Type B pancreatic cell (in vitro differentiated cells): ENCODE measurements at places on chromosomes 13 and 19.

DNA sequence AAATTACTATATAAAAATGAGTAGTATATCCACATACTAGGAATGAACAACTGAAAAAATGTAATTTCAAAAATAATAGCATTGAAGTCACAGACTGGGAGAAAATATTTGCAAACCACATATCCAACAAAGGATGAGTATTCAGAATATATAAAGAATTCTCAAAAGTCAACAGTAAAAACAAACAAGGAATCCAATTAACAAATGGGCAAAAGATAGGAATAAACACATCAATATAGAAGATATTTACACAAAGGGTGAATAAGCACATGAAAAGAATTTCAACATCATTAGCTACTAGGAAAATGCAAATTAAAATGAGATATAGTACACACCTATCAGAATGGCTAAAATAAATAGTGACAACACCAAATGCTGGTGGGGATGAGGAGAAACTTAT, 37.0 kb downstream of the MYCBP2 start:
- H3K4me3 ChIP-seq = no peak overlapping the region
- H3K27me3 ChIP-seq = no peaks in the 10 kb centered on the region
- no peak overlapping the region for H3K27ac ChIP-seq

- H3K36me3 ChIP-seq = no peaks in the 10 kb centered on the region
- no peak overlapping the region for H3K27ac ChIP-seq
- H3K4me1 ChIP-seq = no peaks in the 10 kb centered on the region
Measured at GRCh38 chr13:33448889-33449288, 163.3 kb upstream of the STARD13 start.

DNA sequence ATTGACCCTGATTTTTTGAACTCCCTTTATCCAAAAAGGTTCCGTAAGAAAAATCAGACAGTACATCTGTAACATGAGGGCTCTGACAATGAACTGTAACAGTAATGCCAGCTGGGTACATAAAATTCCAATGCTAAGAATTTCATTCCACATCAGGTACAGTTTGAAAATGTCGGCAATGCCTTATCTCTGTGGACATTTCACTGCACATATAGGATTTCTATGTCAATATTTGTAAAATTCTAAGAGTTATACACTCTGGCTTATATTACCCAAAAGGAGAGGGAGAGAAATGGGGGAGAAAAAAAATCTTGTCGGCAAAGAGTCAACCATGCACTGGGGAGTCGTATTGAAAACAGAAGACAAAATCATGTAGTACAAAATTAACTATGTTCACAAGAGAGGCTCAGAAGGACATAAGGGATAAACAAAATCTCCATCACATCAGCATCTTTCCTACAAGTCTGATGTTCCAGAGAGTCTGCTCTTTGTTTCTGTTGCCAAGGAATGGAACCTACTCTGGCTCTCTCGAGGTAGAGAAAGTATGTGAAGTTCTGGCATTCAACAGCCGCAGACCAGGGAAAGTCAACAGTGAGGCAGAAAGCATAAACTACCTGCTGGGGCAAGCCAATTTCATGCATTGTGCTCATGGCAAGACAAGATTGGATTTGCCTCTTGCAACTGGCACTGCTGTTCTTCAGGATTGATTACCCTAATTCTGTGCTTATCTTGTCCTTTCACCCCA, 72.4 kb downstream of the STARD13 start:
- DNase-seq = no peak
- H3K27me3 ChIP-seq = no peaks in the 10 kb centered on the region
- H3K27ac ChIP-seq = no peak overlapping the region
- peaks cover 39% of the 10 kb centered on the region for H3K4me1 ChIP-seq
- no peak overlapping the region for H3K4me3 ChIP-seq

DNA sequence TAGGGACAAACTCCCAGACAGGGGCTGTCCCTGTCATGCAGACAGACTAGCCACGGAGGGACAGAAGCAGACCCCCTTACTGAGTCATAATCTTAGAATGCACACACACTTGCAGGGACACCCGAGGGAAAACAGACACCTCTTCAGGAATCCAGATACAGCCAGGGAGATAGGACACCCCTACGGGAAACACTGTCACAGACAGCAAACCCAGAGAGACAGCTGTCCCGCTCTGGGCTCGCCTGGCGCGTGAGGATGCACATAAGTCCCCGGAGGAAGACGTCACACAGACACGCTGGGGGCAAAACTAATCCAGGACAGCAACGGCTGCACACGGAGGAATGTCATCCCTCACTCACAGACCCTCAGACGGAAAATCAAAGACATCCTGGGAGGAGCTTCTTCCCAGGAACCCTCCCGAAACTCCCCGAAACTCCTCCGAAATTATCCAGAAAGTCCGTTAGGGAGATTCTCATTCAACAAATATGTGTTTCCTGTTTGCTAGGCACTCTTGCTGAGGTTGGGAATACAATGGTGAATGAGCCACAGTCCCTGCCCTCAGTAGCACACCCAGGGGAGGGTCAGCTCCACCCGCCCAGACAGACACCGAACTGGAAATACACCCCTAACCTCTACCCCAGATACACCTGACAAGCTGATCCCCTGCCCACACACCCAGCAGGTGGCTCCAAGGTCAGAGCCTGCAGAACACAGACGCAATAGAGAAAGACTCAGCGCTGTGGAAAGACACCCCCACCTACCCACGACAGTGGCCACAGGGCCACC, 15.2 kb upstream of the TOMM40 start:
- no peaks in the 10 kb centered on the region for H3K27me3 ChIP-seq
- H3K4me3 ChIP-seq = no peak overlapping the region
- peaks cover 14% of the 10 kb centered on the region for H3K4me1 ChIP-seq
- DNase-seq = no peak

DNA sequence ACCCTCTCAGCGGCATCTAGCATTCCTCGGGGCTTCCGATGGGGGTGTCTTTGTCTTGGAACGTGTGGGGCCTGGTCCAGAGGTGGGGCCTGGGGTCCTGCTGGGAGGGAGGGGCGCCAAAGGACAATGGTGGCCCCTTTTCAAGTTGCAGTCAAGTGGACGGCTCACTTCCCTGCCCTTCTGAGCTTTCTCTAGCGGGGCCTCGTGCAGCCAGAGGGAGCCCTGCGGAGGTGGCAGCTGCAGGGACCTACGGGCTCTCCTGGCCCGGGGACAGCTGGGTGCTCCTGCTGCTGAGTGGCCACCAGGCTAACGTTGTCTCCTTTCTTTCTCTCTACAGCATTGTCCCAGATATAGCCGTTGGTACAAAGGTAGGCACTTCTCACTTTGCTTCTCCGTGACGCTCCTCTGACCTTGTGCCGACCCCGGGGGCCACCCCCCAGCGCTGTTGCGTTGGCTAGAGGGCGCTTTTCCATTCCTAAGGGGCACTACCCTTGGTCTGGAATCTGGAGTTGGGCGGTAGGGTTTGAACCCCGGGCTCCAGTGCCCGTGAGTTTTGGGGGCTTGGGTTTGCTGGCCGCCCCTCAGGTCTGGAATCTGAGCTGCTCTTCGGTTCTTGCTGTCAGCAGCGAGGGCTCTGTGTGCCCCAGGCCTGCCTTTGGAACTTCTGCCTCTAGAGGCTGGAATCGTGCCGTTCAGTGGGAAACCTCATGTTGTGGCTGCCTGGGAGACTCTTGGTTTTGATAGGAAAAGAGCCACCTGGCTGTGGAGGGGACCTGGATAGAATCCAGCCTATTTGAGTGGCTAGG, 2.0 kb downstream of the PTBP1 start:
- H3K27me3 ChIP-seq = peaks cover 6% of the 10 kb centered on the region
- H3K27ac ChIP-seq = peak overlapping the region; percentile 98
- H3K4me3 ChIP-seq = peak overlapping the region; percentile 95
- peaks cover 19% of the 10 kb centered on the region for H3K36me3 ChIP-seq
- no peak for DNase-seq
- peaks cover 33% of the 10 kb centered on the region for H3K4me1 ChIP-seq

- peaks cover 2% of the 10 kb centered on the region for H3K4me1 ChIP-seq
- DNase-seq = no peak
- no peak overlapping the region for H3K27ac ChIP-seq
- H3K27me3 ChIP-seq = peaks cover 39% of the 10 kb centered on the region
Measured at GRCh38 chr19:54424660-54425381, 9.6 kb downstream of the TTYH1 start.

GRCh38 chr19:53951947-53952346, 10.8 kb upstream of the CACNG8 start:
- peaks cover 38% of the 10 kb centered on the region for H3K27me3 ChIP-seq
- no peaks in the 10 kb centered on the region for H3K4me1 ChIP-seq
- no peak overlapping the region for H3K4me3 ChIP-seq
- H3K27ac ChIP-seq = no peak overlapping the region

- peak overlapping the region; percentile 87 for H3K4me3 ChIP-seq
- no peak for DNase-seq
- H3K27ac ChIP-seq = no peak overlapping the region
Measured at GRCh38 chr19:18109733-18110608, 12.4 kb downstream of the MAST3 start.

GRCh38 chr13:113298043-113298945, 1.3 kb downstream of the LAMP1 start:
- H3K27me3 ChIP-seq = peaks cover 11% of the 10 kb centered on the region
- H3K27ac ChIP-seq = peak overlapping the region; percentile 91
- peaks cover 3% of the 10 kb centered on the region for H3K36me3 ChIP-seq
- DNase-seq = no peak
- peaks cover 19% of the 10 kb centered on the region for H3K4me1 ChIP-seq

DNA sequence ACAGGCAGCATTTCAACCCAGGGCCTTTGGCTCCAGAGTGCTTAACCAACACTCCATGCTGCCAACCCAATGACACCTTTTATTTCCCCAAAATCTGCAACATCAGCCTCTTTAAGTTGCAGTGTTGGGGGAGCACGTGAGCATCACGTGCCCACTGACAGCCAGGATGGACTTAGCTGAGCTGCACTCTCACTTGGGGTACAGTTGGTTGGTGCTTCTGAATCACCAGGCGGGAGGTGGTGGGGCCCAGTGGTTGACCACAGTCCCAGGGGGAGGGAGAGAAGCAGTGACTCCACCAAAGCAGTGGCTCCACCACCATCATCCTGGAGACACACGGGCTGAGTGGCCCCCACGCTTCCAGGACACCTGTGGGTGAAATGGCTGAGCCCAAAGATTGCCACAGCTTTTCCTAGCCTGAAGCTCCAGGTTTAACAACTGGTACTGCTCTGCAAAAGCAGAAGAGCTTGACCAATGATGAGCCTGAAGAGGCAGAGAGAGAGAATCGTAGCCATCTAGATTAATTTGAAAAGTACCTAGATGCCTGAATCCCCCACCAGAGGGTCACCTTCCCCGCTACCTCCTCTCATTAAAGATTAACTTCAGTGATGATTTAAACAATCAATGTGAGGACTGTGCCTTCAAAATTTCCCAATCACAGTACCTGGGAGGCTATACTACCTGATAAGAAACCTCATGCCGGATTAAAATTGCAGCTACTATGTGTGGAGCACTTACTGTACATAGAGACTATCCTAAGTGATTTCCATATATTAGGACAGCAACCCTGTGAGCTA, 193.8 kb downstream of the FOXO1 start:
- DNase-seq = no peak
- no peak overlapping the region for H3K27ac ChIP-seq
- peaks cover 4% of the 10 kb centered on the region for H3K36me3 ChIP-seq
- H3K4me3 ChIP-seq = no peak overlapping the region

DNA sequence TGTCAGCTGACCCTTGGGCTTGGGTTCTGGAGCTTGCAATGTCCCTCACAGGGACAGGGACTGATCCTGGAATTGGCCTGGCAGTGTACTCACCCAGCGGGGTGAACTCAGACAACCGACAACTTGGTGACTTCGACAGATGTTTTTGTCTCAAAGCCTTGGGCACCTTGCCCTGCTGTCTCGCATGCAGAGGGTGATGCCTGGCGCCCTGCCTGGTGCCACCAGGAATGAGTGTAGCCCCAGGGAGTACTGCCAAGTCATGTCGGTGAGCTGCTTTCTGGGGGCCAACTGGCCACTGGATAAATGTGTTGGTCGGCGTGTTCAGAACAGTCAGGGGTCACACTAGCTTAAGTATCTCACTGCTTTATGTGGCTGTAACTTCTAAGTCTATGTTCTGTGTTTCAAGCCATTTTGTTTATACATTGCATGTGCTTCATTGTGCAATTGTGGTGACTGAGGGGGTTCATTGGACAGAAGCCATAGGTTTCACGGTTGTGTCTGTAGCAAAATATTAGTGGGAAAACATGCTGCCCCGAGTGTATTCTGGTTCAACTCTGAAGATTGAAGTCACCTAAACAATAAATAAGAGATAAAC, 96.3 kb upstream of the TNFSF11 start:
- H3K27ac ChIP-seq = no peak overlapping the region
- H3K4me3 ChIP-seq = no peak overlapping the region
- peaks cover 4% of the 10 kb centered on the region for H3K27me3 ChIP-seq

GRCh38 chr19:48319647-48320541, 5.5 kb upstream of the EMP3 start:
- no peaks in the 10 kb centered on the region for H3K36me3 ChIP-seq
- H3K4me3 ChIP-seq = peak overlapping the region; percentile 95
- DNase-seq = no peak
- H3K27ac ChIP-seq = peak overlapping the region; percentile 67
